ENCODE measurements at places on chromosomes 2 and 18.

DNA sequence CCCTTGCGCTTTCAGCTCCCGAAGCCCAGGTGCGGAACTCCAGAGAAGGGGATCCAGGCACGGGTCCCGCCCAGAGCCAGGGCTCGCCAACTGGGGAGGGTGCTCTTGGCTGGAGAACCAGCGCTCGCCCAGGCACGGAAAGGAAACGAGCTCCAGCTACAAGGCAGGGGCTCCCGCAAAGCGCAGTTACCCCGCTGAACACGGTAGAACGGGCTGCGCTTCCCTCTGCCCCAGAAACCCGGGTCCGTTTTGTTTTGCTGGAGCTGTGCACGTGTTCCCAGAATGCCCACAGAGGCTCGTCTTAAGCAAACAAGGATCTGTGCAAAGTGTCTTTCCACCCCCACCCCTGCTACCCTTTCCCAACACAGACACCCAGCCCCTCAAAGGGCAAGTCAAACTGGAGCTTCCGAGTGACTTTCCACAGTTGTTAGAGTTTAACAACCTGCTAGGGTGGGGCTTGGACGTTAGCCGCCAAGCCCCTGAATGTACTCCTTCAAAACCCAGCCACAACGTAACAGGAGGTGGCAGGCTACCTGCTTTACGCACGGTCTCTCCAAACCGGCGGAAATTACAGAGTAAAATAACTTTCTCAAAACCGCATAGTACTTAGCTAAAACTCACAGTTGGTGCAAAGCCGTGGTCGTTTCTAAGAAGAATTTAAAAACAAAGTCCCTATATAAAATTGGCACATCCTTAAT is 775 bp downstream of the RNF125 start:
- peak; percentile 41 for DNase-seq

DNA sequence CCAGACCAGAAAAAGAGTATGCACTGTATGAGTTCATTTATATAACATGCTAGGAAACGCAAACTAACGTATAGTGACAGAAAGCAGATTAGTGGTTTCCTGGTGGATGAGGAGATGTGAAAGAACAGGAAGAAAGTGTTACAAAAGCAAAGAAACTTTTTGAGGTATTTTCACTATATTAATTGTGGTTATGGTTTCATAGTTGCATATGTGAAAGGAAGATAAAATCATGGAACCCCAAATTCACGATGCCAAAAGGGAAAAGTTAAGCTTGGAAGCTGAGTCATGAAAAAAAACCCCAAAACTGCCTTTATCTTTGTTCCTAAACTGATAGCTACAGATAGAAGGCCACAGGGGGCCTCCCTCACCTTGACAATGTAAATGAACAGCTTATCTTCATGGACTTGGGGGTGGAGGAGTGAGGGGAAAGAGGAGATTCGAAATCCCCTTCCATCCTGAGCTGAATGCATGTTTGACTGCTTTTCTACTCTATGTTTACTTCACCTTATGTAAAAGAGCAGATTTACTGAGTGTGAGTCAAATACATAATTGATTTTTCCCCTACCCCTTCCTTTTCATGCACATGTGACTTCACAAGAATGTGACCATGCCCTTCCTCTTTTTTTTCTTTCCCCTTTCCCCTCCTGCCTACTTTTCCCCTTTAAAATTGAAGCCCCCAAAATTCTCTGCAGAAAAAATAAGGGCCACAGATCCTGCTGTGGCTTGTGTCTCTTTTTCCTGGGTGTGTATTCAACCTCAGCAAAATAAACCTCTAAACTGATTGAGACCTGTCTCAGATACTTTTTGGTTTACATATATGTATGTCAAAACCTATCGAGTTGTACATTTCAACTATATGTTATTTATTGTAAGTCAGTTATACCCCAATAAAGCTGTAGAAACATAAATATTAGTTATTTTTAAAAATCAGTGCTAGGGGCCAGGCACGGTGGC is 100.1 kb upstream of the TLK1 start:
- DNase-seq: peak; percentile 93

DNA sequence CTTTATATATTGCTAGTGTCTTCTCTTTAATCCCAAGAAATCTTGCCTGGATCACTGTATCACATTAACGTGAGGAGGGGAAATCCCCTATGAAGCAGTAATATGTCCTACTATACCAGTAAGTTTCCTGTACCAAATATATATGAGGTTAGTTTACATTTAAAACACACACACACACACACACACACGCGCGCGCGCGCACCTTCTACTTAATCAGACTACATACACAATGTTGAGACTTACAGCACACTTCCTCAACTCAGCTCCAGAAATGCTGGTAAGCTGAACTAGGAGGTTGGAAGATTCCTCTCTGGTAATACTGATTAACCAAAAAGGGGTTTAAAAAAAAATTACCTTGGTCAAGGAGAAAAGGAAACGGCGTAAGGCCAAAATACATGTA is 49.3 kb downstream of the USP34 start:
- no peak for DNase-seq

DNA sequence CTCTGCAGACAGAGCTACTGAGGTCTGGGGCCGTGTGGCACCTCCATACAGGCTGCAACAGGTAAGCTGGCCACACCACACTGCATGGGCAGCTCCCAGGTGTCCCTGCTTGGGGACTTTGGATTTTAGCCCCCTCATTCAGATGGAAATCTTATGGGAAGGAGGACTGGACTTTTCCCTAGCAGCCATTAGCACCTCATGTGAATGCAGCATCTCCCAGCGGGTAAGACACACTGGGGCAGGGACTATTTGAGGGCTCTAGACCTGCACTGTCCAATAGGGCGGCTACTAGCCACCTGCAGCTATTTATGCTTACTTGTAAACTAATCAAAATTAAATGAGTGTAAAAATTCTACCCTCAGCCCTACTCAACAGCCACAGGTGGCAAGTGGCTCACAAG is 34.2 kb upstream of the GLI2 start:
- DNase-seq: no peak

DNA sequence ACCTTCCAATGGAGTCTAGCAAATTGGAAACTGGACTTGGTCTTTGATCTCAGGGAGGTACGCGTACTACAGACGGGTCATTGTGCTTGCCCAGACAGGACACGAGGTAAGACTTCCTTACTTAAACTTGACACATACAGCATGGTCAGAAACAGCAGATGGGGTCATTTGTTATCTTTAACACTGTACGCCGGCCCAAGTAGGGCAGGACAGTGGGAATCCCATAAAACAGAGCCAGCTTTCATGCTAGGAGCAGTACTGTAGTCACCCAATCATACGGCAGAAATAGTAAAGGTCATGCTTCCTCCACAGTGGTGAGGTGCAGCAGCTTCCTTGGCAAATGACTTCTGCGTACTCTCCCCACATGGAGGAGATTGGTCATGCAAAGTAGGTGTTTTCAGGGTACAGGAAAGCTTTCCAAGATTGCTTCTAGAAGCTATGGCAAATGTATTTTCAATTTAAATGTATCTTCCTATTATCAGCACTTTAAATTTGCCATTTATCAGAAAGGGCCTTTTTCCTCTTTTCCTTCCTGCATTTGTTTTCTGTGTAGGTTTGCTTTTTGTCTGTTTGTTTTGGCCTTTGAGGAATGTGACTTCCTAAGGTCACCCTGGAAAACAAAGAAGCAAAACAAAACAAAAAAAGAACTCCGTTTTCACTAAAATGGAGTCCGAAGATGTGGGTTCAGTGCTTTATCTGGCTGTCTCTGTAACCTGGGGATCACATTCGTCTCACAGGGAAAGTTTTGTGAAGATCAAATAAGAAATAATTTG is 74.0 kb upstream of the DSG1 start:
- DNase-seq: no peak

DNA sequence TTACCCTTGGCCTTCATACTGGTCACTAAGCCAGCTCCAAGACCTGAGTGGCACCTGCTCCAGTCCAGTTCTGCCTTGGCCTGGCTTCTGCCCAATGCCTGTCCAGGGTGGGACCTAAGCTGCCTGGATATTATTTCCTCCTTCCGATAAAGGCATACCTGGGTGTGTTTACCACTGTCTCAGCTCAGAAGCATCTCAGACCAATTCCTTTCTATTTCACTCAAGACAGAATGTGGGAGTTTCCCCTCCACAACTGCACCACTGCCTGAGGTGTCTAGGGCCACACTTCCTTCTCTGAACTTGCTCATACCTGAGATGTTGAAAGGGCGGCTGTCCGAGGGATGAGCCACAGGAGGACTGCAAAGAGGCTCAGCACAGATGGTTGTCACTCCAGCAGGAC is 18.4 kb upstream of the CAB39 start:
- DNase-seq: no peak

DNA sequence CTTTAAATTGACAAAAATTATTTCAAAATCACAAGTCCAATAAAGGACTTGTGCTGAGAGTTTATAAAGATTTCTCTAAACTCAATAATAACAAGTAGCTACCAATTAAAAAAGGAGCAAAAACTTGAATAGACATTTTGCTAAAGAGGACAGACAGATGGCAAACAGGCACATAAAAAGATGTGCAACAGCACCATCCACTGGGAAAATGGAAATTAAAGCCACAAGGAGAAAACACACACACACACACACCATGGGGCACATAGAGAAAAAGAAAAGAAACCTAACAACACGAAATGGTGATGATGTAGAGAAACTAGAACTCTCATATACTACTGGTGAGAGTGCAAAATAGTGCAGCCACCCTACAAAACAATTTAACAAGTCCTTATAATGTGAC is 12.6 kb upstream of the SLC9A4 start:
- no peak for DNase-seq

DNA sequence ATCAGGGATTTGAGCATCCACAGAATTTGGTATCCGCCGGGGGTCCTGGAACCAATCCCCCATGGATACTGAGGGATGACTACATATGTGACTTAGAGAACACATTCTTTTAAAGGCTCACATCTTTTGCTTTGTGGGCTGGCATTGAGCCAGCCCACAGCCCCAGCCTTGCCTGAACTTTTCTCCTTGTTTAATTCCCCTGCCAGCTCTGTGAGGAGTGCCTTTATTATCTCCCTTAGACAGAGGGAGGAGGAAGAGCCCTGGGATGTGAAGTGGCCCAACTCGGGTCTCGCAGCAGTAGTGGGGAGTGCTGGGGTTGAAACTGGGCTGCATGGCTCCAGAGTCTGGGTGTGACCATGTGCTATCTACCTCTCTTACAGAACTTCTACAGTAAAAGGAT is 7.6 kb downstream of the TTC39C start:
- DNase-seq: no peak

GRCh38 chr18:58449464-58449863 is 179.4 kb downstream of the ALPK2 start:
- no peak for DNase-seq

DNA sequence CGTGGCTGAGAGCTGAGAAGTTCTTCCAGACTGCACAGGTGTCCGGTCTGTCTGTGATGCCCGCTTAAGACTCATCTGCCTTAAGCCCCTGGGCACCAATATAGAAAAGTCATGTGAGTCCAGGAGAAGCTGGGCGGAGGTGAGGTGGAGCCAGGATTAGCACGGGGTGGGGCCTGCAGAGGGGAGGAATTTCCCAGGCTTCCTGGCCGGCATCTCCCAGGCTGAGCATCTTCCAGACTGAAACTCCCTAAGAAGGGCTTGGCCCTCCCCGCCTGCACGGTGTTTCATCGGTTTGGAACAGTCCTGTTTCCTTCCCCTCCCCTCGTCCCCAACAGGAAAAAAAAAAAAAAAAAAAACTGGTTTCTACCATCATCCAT is 270.3 kb downstream of the ATAD2B start:
- no peak for DNase-seq

DNA sequence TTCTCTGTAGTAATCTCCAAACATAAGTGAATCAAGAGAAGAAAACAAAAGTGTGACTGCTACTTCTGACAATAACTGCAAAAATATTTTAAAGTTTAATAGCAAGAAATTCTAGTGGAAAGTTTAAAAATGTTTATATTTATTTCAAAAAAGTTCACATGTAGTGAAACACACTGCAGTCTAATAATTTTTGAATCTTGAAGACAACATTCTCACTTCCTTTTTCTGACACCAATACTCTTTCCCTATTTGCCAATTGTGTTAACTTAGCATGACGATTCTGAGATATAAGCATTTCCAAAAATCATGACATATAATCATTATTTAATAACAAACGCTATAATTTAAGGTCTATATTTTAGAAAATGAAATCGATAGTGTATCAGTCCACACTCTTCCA is 429.1 kb upstream of the PKDCC start:
- no peak for DNase-seq

GRCh38 chr18:79630281-79631095 is 49.1 kb upstream of the CTDP1 start:
- DNase-seq: no peak

DNA sequence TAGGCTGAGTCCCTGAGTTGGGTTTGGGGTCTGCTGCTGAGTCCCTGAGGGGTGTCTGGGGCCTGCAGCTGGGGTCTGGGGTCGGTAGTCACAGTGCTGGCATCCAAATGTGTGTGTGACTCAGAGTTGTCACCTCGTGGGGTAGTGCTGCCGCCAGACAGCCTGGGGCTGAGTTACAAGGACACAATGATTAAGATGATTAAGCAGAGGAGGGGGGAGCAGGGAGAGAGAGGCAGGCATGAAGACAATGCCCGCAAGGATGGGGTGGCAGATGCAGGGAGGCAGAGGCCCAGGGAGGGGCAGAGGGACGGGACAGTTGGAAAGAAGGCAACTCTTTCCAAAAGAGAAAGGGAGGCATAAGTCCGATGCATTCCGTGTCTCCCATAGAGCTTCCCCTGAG is 120.2 kb downstream of the CELF4 start:
- no peak for DNase-seq

DNA sequence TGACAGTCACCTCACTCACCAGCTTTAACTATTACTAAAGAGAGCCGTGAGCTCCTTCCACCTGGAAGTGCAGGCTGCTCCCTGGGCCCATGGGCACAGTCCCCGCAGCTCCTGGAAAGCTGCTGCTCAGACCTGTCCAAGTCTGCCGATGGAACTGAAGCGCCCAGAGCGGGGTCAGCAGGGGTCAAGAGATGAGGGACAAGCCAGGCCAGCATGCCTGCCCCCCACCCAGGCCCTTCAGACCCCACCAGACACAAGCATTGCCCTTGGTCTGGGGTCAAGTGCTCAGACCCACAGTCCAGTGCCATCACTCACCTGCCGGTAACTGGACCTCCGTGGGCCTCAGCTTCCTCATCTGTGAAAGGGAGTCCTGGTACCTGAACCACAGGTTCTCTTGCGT is 59.9 kb downstream of the BIN1 start:
- no peak for DNase-seq

DNA sequence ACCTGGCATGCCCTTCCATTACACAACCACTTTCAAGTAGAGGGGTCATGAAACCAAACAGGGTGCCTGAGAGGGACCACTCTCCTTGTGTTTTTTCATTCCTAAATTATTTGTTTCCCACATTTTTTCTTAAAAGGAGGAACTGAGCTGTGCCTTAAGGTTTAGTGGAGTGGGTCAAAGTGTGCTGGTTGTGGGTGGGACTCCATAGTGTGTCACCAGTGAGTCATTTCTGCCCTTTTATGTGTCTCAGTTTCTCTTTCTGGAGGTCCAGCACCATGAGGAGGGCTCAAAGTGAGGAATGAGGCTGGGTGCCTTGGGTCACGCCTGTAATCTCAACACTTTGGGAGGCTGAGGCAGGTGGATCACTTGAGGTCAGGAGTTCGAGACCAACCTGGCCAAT is 37.8 kb downstream of the COMMD1 start:
- DNase-seq: no peak

- no peak for DNase-seq
These were observed 15.9 kb downstream of the GTF3C3 start for GRCh38 chr2:196783431-196784094.

All from Kasumi-1 (cell line).